ENCODE measurements at places on chromosomes 3 and 15. TPM values are rescaled to one million over a fixed set of nuclear protein-coding genes. Genes with fewer than 3 reads are reported as not detected.

Gene GCNT3
- not detected for total RNA-seq

DNA sequence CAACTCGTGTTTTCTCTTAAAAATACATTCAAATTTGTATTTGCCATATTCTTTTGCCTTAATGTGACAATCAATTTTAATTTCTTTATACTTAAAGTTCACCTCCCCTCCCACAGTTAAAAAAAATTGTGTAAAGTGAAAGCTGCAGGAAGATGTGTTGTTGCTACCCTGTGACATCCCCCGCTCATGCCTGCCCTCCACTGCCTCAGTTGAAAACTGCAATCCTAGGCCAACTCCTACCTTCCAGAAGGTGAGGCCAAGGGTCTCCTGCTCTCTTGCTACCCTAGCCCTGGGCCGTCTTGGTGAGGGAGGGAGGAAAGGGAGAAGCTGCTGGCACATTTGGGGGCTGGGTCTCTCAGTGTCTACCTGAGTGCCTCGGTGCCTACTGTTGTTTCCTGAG lies 57.0 kb upstream of the CMTM7 start:
- H3K36me3 ChIP-seq = no peaks in the 10 kb centered on the region
- no peak overlapping the region for H3K27ac ChIP-seq
- peak; percentile 65 for DNase-seq
- no peaks in the 10 kb centered on the region for H3K27me3 ChIP-seq
- peaks cover 30% of the 10 kb centered on the region for H3K4me1 ChIP-seq
- H3K4me3 ChIP-seq = no peak overlapping the region

Gene LRRIQ4
- total RNA-seq = not detected

DNA sequence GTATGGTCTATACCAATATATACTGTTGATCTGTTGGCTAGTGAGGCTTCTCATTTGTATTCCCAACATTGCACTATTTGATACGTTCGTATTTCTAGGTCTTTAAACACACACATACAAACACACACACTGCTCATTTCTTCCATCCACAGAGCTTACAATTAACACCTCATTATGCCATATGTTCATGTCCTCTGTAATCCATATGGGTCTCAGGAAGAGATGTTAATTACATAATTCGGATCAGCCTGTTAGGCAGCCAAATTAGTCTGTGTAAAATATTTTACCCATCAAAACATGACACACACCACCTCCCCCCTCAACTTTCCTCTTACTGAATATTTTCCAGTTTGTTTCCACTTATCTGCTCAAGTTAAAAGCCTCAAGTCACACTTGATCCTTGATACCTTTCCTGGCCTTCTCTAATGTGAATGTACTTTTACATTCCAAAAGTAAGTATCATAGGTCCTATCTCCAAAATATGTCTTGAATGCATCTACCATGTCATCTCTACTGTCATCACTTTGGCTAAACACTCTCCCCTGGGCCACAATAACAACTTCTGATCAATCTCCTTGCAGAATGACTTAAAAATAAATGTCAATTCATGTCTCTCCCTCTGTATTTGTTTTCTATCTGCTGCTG lies 28.2 kb downstream of the EOGT start:
- no peak overlapping the region for H3K4me3 ChIP-seq
- H3K27me3 ChIP-seq = no peaks in the 10 kb centered on the region
- H3K4me1 ChIP-seq = peaks cover 4% of the 10 kb centered on the region
- DNase-seq = no peak
- H3K36me3 ChIP-seq = peaks cover 66% of the 10 kb centered on the region

GRCh38 chr15:31398677-31399301 lies 72.2 kb downstream of the KLF13 start:
- peaks cover 37% of the 10 kb centered on the region for H3K4me1 ChIP-seq
- no peak overlapping the region for H3K27ac ChIP-seq
- H3K27me3 ChIP-seq = no peaks in the 10 kb centered on the region
- H3K36me3 ChIP-seq = no peaks in the 10 kb centered on the region
- H3K4me3 ChIP-seq = no peak overlapping the region

DNA sequence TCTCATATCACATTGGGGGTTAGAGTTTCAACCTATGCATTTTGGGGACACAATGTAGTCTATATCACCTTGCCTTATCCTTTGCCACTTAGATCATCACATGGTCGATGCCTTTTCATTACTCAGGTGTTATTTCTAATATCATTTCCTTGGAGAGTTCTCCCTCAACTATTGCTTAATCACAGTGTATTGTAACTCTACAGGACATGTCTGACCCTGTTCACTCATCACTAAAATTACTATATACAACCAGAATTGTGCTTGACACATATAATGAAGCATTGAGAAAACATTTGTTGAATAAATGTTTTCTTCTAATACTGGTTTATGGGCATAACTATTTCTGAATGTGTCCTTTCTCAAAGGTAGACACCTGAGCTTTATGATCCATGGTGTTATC lies 207.4 kb downstream of the EPHA6 start:
- no peaks in the 10 kb centered on the region for H3K36me3 ChIP-seq
- DNase-seq = no peak
- no peak overlapping the region for H3K27ac ChIP-seq
- no peak overlapping the region for H3K4me3 ChIP-seq

DNA sequence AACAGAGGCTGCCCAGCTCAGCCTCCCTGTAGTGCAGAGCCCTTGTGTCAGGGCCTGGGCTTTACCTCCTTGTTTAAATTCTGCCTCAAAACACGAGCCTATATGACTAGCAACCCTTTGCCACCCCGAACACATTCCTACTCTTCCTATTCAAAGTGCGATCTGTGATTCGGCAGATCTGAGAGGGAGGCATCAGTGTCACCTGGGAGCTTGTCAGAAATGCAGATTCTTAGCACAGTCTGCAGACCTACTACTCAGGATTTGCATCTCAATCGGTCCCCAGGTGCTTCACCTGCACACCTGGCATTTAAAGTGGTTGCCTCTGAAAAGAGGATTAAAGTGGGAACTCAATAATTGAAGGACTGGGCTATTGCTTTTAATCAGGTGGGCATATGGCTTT lies 273.2 kb upstream of the TOPAZ1 start:
- no peak overlapping the region for H3K4me3 ChIP-seq
- no peak for DNase-seq
- H3K27me3 ChIP-seq = peaks cover 24% of the 10 kb centered on the region

DNA sequence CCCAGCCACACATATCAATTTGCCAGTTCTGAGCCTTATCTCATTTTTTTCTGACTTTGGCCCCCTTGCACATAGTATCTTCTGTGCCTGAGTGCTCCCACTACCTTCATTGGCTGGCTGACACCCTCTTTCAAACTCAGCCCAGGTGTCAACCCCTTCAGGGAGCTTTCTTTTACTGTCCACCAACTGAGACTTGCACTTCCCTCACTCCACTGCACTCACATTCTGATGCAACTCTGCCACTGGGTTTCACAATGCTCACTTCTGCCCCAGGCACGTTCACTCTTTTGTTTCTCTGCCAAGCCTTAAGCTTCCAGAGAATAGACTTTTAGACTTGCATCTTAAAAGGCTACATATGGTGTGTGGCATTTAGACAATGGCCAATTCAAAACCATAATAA lies 101.5 kb upstream of the CBLB start:
- peaks cover 20% of the 10 kb centered on the region for H3K36me3 ChIP-seq
- H3K27me3 ChIP-seq = no peaks in the 10 kb centered on the region
- H3K27ac ChIP-seq = no peak overlapping the region
- H3K4me1 ChIP-seq = no peaks in the 10 kb centered on the region
- no peak for DNase-seq

DNA sequence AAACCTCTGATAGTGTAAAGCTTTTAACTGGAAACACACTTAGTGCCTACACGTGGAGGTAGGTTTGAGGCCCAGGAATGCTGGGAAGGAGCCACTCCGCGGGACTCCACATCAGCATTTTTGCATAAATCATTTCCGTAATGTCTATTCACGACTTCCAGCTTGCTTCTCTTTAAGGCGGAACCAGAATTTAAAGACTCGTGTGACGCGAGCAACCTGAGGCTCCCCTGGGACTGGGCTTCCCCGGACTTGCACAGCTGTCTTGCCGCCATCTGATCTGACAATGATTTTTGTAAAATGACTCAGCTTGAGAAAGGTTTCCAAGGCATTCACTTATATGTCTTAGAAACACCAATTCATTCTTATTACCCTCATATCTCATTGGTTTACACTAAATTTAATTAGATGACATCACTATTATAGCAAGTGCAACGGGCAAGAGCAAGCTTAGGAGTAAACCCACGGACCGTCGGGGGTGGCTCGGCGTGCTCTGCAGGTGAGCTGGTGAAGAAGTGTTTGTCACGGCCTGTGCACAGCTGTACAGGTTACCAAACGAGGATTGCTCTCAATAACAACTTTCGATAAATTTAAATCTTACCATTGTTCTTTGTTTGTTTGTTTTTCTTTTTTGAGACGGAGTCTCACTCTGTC lies 95.2 kb downstream of the CHSY1 start:
- H3K27ac ChIP-seq = no peak overlapping the region
- peaks cover 39% of the 10 kb centered on the region for H3K4me1 ChIP-seq
- H3K27me3 ChIP-seq = no peaks in the 10 kb centered on the region
- peaks cover 5% of the 10 kb centered on the region for H3K36me3 ChIP-seq
- no peak for DNase-seq

- H3K27me3 ChIP-seq = peaks cover 8% of the 10 kb centered on the region
- H3K36me3 ChIP-seq = no peaks in the 10 kb centered on the region
- H3K4me1 ChIP-seq = no peaks in the 10 kb centered on the region
- H3K4me3 ChIP-seq = no peak overlapping the region
Observed at GRCh38 chr15:88714782-88715372, 76.1 kb downstream of the ISG20 start.
